ENCODE measurements at places on chromosomes 2 and 18.

- no peak for DNase-seq
These were observed 150.3 kb downstream of the TFCP2L1 start for GRCh38 chr2:121134728-121135127.

GRCh38 chr2:233285921-233286320 is 21.7 kb upstream of the SAG start:
- no peak for DNase-seq

DNA sequence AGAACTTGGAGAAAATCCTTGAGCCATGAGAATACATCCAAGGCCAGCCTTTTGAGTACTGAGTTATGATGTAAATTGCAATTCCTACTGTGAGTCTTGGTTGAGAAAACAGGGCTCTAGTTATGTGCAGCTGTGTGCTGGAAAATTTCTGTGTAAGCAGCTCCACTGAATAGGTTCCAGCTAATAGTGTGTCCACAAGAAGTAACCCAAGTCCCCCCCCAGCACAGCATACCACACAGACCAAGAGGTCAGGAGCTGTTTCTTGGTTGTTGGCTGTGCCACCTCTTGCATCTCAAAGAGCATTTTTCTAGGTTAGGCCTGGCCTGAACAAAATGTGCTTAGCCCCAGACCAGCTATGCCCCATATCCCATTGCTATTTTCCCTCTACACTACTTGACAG is 36.8 kb upstream of the APCDD1 start:
- DNase-seq: no peak

GRCh38 chr2:233202531-233202944 is 48.9 kb upstream of the ATG16L1 start:
- no peak for DNase-seq

- no peak for DNase-seq
These were observed at the start of gene SCYGR6 for GRCh38 chr2:227724394-227725039. SCYGR6 (minus strand) TSS chr2:227724757; CDS start chr2:227724757, 0 bp downstream.

DNA sequence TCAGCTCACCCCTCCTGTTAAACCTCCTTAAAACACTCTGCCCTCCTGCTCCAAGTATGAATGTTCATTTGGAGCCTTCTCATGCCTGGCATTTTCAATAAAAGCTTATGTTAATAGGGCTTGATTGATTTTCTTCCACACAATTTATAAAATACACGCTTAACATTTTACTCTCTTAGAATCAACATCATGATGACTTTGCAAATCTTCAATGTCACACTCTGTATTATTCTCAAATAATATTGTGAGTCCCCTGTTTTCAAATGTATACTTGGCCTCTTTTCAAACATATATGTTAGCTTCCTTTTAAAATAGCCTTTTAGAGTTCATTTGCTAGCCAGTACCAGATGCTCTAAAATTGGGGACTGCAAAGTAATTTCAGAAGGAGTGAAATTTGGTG is 520.3 kb downstream of the LRRTM4 start:
- no peak for DNase-seq

DNA sequence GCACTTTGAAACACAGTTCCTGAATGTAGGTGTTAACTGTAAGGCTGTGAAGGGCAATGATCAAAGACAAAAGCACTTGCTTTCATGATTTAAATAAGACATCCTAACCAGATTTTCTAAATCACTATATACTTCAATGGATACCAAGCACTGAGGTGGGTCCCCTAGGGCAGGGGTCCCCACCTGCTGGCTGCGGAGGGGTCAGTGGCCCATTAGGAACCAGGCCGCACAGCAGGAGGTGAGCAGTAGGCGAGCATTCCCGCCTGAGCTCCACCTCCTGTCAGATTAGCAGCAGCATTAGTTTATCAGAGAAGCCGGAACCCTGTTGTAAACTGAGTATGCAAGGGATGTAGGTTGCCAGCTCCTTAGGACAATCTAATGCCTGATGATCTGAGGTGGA is 7.1 kb downstream of the NFE2L2 start:
- no peak for DNase-seq

DNA sequence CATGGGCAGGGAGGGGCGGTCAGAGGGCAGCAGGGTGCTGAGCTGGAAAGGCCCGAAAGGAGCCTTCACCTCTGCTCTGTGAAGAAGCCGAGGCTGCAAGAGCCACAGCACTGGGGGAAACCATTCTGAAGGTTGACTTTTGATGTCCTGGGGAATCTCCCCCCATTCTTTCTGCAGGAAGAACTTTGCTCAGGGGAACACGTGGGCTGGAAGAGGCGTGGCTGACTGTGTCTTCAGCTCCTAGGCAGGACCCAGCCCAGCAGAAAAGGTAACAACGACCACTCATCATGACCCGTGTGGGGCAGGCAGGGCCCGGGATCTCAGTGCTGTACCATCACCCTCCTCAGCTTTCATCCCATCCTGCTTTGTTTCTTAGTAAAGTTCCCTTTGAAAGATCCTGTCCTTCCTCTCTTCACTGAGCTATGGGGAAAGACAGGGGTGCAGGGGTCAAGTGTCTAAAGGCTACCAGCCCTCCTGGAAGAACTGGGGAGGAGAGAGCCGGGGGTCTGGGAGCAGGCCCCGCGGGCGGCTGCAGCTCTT is 312.7 kb downstream of the CELF4 start:
- DNase-seq: no peak

GRCh38 chr2:238438856-238439849 is 12.4 kb downstream of the ASB1 start:
- no peak for DNase-seq

DNA sequence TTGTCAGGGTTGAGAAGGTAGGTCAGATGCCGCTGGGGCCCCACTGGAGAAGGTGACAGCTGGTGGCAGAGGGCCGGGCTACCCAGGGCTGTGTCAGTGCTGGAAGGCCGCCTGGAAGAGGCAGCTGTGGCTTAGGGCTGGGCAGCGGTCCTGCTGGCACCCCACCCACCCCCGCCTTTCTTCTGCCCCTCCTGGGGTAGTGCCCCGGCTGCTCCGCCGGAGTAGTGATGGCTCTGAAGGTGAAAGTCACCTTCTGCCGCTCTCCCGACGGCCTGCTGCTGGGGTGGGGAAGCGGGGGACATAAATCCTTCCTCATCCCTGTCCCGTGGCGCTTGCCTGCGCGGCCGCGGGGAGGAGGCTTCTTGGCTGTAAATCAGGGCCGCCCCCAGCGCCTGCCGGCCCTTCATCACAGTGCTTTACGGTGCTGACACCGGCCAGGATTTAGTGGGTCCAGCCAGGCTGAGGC is 332.2 kb downstream of the DYSF start:
- peak; percentile 54 for DNase-seq

DNA sequence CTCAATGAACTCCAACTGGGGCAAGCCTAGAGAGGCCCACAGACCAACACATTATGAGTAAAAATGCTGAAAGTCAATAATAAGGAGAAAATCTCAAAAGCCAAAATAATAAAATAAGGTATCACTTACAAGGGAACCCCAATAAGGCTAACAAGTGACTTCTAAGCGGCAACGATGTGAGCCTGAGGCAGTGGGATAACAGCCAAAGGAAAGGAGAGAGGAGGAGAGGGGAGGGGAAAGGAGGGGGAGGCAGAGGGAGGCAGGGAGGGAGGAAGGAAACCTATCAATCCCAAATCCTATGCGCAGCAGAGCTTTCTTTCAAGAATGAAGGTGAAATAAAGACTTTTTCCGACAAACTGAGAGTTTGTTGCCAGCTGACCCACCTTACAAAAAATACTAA is 6.0 kb upstream of the NFATC1 start:
- DNase-seq: no peak

- no peak for DNase-seq
These were observed 4.6 kb downstream of the TMEM163 start for GRCh38 chr2:134714228-134714627.

DNA sequence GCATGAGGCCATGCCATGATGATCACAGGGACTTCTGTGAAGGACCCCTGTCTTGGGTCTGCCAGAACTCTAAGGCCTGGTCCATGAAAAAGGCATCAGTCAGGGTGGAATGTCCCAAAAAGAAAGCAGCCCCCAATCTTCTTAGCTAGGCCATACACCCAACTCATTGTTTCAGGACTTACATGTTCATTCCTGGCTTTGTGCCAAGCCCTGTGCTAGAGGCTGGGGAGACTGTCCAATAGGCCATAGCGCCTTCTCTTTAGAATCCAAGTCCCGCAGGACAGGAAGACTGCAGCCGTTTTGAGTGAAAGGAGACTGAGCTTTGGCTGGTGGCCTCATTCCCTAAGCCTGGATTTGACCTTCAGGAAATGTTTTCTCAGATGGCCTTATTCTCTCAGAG is 247.3 kb downstream of the PRKCE start:
- no peak for DNase-seq

- no peak for DNase-seq
These were observed 254.2 kb downstream of the CDH2 start for GRCh38 chr18:27922780-27923179.

DNA sequence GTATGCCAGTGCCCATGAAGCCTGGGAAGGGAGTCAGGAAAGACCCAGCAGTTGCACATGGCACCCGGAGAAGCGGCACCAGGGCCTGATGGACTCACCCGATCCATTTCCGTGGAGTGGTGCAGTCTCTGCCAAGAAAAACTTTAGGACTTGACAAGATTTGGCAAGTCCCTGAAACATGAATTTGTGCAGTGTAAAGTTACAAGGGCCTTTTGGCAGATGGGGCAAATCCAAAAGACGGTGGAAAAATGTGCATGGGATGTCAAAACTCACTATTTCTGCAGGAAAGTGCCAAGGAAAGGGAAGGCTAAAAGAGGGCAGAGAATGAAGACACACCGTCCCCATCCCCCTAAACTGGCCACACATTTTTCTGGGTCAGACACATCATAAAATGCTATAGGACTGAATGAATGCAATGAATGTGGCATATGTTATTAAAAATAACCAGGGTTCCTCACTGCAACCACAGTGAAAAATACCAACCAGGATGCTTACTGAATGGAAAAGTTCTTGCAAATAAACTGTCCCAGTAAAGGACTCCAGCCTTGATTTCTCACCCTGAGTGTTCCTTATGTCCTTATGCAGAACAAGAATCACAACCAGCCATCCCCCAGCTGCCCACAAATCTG is 173.5 kb upstream of the SIX2 start:
- DNase-seq: no peak

DNA sequence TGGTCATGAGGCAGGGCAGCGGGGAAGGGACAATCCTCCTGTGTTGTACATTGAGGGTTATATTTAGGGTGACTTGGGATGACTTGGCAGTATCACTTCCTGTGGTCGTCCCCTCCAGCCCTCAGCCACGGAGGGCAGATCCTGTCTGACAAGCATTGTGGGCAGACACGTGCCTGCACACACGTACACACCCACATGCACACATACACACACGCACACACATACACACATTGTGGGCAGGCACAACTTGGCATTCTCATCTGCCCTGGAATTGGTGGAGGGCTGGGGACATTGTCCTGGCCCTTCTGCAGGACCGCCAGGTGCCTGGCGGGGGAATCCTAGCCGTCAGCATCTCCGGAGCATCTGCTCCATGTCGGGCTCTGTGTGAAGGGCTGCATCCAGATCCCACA is 47.6 kb downstream of the ODC1 start:
- no peak for DNase-seq

GRCh38 chr2:16798472-16798871 is 132.8 kb upstream of the CYRIA start:
- no peak for DNase-seq

DNA sequence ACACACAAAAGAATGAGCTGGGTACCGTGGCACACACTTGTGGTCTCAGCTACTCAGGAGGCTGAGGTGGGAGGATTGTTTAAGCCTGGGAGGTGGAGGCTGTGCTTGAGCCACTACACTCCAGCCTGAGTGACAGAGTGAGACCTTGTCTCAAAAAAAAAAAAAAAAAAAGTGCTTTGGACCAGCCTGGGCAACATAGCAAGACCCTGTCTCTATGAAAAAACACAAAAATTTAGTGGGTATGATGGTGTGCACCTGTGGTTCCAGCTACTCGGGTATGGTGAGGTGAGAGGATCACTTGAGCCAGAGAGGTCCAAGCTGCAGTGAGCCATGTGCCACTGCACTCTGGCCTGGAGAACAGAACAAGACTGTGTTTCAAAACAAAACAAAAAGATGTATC is 10.4 kb downstream of the ZNF512 start:
- DNase-seq: no peak

DNA sequence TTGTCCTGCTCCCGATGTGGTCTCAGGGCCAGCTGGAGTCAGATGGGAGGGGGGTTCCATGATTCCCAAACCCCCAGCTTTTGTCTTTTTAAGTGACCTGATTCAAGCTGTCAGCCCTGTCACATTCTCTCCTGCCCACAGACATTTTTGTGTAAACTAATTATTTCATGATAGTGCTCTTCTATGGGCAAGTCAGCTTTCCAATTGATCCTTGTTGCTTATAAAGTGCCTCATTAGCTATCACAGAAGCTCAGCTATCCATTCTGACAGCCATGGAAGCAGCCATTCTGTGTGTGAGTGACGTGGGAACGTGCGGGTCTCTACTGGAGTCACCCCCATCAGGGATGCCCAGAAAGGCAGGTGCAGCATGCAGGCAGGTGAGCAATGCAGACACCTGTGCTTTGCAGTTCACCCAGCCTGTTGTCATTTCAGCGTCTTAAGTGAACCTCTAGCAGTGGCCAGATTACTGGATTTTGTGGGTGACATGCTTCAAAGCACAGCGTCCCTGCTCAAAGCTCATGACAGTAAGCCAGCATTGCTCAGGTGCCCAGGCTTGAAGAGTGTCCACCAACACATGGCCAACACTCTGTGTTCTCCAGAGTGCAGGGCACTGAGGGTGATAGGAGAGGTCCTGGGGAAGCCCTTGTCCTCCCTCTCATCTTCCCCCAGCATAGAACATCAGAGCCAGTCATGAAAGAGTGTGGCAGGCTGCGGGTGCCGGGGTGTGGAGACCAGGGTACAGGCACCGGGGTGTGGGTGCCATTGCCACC is 162.1 kb upstream of the SH3BP4 start:
- DNase-seq: no peak

DNA sequence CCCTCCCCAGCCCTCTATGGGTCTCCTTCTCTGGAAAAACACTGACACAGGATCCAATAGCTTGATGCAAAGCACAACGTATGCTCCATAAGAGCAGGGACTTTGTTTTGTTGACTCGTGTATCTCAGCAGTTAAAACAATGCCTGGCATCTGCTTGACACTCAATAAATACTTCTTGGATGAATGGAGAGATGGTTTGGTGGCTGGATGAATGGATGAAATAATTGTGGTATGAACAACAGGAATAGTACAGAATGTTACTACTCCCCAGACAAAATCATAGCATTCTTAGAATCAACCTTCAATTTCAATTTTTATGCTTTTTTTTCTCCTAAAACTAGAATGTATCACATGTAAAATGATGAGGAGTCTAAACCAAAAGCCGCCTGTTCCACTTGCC is 57.4 kb downstream of the KCNE4 start:
- DNase-seq: no peak

DNA sequence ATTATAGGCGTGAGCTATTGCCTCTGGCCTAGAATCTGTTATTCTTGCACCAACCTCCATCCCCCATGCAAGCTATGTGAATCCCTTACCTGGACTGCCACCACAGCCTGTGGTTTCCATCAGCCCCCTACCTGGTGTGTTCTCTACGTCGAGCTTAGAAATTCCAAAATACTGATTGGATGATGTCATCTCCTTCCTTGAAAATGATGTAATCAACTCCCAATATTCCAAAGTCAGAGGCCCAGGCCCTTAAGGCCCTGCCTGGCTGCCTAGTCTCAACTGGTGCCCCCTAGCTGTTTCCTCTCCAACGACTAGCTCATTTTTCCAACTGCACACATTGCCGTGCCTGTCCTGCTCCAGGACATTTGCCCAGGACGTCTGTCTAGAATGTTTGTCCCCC is 41.3 kb upstream of the GBX2 start:
- no peak for DNase-seq

- DNase-seq: no peak
These were observed 32.5 kb upstream of the FHOD3 start for GRCh38 chr18:36265015-36265414.

Data from suprapubic skin (tissue), 4 donors.